ENCODE measurements at places on chromosomes 7 and 10.

DNA sequence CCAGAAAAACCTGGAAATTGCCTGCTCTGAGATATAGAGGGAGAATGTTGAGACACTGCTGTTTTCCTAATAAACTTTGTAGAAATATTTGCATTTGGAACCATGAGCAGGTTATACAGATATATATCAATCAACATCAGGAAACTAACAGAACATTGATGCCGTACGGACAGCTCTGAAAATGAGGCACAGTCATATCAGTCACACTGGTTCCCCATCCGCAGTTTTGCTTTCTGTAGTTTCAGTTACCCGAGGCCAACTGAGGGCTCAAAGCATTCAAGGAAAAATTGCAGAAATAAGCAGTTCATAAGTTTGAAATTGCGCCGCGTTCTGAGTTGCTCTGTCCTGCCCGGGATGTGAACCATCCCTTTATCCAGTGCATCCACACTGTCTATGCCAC lies 137.9 kb downstream of the KLF6 start:
- DNase-seq = no peak

DNA sequence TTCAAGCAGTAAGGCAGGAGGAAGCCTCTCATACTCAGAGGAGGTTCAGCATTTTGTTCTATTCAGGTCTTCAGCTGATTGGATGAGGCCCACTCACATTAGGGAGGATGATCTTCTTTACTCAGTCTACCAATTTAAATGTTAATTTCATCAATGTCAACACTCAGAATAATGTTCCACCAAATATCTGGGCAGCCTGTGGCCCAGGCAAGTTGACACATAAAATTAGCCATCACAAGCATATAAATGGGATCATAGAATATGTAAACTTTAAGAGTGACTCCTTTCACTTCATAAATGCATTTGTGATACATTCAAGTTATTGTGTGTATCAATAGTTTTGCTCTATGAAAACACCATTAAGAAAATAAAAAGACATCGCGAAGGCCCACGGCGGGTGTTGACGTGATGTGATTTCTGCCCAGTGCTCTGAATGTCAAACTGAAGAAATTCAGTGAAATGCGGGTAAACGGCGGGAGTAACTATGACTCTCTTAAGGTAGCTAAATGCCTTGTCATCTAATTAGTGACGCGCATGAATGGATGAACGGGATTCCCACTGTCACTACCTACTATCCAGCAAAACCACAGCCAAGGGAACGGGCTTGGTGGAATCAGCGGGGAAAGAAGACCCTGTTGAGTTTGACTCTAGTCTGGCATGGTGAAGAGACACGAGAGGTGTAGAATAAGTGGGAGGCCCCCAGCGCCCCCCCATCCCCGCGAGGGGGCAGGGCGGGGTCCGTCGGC lies 536.1 kb upstream of the AUTS2 start:
- peak; percentile 3 for DNase-seq

DNA sequence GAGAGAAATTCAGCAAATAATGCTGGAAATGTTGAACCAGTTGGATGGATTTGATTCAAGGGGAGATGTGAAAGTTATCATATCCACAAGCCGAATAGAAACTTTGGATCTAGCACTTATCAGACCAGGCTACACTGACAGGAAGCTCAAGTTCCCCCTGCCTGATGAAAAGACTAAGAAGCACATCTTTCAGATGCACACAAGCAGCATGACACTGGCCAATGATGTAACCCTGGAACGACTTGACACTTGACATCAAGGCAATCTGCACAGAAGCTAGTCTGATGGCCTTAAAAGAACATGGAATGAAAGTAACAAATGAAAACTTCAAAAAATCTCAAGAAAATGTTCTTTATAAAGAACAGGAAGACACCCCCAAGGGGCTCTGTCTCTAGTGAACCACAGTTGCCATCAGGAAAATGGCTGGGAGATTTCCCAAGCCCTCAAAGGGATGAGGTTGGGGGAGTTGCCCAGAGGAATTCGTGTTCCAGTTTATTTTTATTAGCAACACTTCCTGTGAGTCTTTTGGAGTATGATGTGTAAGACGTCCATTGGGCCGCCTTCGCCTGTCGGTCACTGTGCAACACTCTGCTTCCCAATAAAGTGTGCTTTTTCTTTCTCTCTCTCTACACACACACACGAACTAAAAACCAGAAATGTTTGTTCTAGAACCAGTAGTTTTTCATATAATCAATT lies 200.0 kb downstream of the HIBADH start:
- DNase-seq = no peak

GRCh38 chr7:6056616-6057015 lies 25.4 kb downstream of the ANKRD61 start:
- DNase-seq = no peak

DNA sequence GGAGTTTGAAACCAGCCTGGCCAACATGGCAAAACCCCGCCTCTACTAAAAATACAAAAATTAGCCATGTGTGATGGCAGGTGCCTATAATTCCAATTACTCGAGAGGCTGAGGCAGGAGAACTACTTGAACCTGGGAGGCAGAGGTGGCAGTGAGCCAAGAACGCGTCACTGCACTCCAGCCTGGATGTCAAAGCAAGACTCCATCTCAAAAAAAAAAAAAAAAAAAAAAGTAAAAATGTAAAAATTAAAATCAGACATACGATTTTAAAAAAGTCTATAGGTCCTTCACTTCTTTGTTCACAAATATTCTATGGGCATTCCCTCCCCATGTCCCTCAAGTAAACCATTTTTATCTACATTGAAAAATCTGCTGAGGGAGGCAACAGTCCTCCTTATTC lies 34.9 kb upstream of the TLL2 start:
- peak; percentile 7 for DNase-seq

DNA sequence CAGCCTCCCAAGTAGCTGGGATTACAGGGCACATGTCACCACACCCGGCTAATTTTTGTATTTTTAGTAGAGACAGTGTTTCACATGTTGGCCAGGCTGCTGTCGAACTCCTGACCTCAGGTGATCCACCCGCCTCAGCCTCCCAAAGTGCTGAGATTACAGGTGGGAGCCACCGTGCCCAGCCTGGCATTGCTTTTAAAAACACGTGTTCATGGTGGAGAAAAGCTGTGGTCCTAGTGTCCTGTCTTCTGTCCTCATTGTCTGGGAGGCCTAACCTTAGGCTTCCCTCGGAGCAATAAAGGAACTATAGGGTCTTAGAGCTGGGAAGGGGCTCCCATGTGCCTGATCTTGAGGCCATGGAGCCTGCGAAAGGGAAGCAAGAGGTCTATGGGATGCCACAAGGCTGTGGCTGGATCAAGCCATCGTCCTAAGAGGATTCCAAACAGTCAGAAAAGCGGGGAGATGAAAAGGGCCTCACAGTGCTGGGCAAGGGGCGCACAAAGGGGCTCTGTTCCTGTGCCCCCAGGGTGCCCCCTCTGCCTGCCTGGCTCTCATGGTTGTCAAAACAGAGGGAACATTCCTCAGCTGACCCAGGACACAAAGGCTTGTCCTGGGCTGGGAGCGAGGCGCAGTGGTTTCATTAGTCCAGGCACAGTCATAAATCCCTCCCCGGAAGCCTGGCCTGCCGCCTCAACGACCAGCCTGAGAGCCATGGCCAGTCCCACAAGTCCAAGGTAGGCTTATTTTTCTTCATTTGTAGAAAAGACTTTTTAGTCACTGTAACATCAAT lies 106.6 kb upstream of the TNS3 start:
- DNase-seq = peak; percentile 46

DNA sequence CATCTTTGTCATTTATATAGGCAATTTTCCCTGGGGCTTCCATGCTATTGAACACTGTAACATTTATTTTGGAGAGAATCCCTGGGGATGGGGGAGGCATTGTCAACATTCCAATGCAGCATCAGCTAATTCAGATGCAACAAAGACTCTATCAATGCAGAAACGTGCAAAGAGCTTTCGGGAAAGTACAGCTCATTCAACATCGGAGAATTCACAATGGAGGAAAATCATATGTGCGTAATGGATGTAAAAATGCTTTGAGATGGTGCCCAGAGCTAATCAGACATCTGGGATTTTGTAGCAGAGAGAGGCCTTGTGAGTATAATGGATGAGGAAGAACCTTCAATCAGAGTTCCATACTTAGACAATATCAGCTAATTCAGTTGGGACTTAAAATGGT lies 28.3 kb upstream of the FIS1 start:
- DNase-seq = peak; percentile 11

- DNase-seq = no peak
These were observed 12.7 kb downstream of the IKZF1 start for GRCh38 chr7:50317221-50317678.

- DNase-seq = peak; percentile 45
These were observed 364.6 kb upstream of the PODXL start for GRCh38 chr7:131921016-131921415.

- DNase-seq = no peak
These were observed 50.3 kb downstream of the ADCYAP1R1 start for GRCh38 chr7:31102151-31102972.

DNA sequence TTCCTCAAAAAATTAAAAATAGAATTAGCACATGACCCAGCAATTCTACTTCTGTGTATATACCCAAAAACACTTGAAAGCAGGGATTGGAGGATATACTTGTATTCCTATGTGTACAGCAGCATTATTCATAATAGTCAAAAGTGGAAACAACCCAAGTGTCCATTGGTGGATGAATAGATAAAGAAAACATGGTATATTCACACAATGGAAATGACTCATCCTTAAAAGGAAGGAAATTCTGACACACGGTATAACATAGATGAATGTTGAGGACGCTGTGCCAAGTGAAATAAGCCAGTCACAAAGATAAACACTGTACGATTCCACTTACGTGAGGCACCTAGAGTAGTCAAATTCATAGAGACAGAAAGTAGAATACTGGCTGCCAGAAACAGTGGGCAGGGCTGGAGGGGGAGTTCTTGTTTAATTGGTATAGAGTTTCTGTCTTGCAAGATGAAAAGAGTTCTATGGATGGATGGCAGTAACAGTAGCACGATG lies 26.6 kb upstream of the KAT6B start:
- DNase-seq = peak; percentile 76

DNA sequence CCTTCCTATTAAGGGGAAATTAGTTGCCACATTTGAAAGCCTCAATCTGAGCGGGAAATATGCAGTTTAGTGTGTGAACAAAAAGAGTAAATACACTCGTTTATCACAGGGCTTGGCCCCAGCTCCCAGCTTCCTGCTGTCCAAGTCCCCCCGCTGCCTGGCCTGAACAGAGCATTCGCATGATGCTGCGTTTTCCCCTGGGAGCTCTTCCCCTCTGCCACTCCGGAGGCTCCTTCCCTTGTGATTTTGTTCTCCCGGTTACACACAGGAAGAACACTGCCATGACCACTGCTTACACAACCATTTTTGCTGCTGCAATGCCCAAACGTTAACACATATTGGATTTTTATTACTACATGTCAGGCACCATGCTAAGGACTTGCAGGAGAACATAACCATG lies 120.7 kb upstream of the ADARB2 start:
- no peak for DNase-seq

GRCh38 chr10:53843736-53844362 lies 957.2 kb downstream of the PCDH15 start:
- peak; percentile 59 for DNase-seq

DNA sequence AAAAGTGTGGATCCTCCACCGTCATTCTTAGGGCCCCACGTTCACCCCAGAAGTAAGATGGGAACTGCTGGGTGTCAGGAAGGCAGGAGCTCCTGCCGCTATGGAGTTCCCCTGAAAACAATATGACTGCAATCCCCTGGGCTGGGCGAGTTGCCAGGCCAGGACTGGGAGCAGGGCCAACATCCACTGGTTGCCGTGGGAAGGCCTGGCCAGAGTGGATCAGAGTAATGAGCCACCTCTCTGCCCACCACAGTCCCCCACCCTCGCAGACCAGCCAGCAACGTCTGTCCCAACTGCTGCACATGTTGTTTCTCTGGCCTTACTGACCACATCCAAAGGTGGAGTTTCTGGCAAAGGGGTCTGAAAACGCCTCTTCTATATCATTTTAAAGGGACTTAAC lies 86.6 kb downstream of the STRA8 start:
- peak; percentile 98 for DNase-seq

DNA sequence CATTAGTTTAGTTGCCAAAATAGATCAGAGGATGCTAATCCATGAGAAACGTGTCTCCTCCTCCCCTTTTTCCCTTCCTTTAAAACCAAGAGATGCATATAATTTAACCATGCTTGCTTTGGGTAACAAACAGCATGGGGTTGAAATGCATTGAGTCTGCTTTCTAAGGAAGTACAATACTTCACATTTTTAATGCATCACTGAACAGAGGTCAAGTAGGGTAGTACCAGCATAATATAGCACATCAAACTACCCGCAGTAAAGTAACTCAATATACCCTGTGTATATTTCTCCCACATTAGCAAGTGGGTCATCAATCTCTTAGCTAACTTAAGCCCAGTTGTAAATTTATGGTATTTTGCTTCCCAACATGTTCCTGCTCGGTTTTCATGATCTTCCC lies 239.3 kb upstream of the SEMA3C start:
- peak; percentile 46 for DNase-seq

DNA sequence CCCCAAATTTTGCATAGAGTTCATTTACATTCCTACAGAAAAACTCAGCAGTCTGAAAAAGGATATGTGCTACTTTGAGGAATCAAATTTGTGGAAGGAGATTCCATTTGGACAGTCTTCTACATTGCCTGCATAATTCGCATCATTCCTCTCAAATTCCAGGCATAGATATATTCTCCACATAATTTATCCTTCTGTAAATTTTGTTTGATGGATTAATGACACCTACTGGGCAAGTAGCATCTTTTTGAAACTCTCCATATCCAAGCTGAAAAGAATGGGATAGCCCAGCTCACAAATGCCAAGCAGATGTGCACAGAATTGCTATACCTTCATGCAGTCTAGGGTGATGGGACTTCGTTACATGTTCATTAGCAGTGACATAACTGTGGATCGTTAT lies 515.3 kb downstream of the AUTS2 start:
- DNase-seq = no peak

DNA sequence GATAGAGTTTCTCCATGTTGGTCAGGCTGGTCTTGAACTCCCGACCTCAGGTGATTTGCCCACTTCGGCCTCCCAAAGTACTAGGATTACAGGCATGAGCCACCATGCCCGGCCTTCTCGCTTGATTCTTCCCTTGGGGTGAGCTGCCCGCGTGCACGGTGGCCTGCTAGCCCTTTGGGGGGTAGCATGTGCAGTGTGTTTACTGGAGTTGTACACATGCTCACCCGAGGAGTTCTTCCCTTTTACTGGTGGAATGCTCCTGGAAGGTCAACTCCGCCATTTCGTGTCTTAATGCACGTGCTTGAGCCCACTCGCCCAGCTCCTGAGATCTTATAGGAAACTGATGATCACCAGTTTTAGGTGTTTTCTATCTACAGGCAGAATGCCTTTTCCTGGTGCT lies 17.0 kb upstream of the ADAMTS14 start:
- DNase-seq = no peak

DNA sequence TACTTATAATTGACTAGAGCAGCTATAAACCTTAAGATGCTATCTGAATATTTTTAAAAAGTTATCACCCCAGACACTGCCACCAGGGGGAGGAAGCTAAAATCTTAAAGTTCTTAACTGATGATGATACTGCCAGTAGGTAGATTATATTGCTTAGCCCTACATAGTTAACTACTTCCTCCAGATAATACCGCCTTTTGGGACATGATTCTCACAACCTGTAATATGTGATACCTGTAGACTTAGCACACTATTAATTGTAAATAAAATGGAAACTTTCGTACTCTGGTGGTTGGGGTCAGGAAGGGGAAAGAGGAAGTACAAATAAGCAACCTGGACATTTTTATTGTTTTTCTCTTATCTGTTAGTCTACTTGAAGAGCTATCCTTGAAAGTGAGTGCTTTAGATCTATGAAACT lies 268.9 kb downstream of the ADK start:
- DNase-seq = peak; percentile 33

GRCh38 chr7:26508917-26509316 lies 217.3 kb downstream of the SNX10 start:
- no peak for DNase-seq
